Mucosa of descending colon (tissue), 3 donors: ENCODE measurements at places on chromosomes 1 and 21. TPM values are rescaled to one million over a fixed set of nuclear protein-coding genes. Genes with fewer than 3 reads are reported as not detected.

DNA sequence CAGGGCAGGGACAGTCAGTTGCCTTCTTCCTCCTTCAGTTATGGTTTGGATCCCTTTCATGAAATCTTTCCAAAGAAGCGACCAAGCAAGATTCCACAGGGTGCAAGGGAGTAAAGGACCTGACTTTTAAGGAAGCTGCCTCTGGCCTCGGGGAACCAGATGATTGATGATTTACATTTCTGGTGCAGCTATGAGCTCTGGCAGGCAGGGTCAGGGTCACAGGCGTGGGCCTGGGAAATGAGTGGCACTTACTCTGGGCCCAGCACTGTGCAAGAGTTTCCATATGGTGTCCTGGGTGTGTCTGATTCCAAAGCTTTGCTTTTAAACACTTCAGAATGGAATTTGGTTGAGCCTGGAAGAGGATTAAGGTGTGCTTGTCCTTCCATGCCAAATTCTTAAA is 7.2 kb upstream of the CRABP2 start:
- no peak for DNase-seq

- DNase-seq: no peak
Observed at GRCh38 chr1:168843401-168843800, 114.4 kb upstream of the DPT start.

DNA sequence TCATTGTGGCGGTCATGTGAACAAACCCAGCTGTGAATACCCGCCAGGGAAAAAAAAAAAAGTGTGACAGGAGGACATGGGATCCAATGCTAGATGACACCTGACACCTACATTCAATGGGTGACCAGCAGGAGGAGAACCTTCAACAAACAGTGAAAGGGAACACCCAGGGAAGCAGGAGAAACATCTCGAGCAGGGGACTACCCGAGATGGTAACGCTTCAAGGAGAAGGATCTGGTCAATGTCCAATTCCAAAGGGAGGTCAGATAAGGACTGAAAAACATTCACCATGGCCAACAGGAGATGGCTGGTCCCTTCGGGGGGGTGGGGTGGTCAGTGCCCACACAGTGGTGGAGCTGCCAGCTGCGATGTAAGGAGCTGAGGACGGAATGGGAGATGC is 46.3 kb downstream of the PTPN14 start:
- no peak for DNase-seq

Gene CHRM3
- 48.2 TPM for total RNA-seq
